Stomach (tissue), 19 donors: ENCODE measurements at places on chromosomes 4 and X. TPM values are rescaled to one million over a fixed set of nuclear protein-coding genes. Genes with fewer than 3 reads are reported as not detected.

RRAGB gene
- polyA plus RNA-seq: 11.0 TPM

VCX2 gene
- polyA plus RNA-seq: not detected

HPSE gene
- polyA plus RNA-seq: 1.9 TPM

MBNL3 gene
- 4.6 TPM for polyA plus RNA-seq

DIPK2B gene
- polyA plus RNA-seq: 2.2 TPM

PDCL2 gene
- polyA plus RNA-seq: not detected

IKBKG gene
- 18.5 TPM for polyA plus RNA-seq

PLAC1 gene
- polyA plus RNA-seq: not detected

XPNPEP2 gene
- 0.92 TPM for polyA plus RNA-seq

SPANXA1 gene
- polyA plus RNA-seq: not detected

GAGE12J gene
- polyA plus RNA-seq: not detected

MTM1 gene
- 4.7 TPM for polyA plus RNA-seq

SUPT20HL2 gene
- not detected for polyA plus RNA-seq

ATP11C gene
- polyA plus RNA-seq: 3.3 TPM

PAK3 gene
- polyA plus RNA-seq: 0.75 TPM
